Dorsolateral prefrontal cortex (tissue), 122 donors: ENCODE measurements at places on chromosomes 7 and 10. TPM values are rescaled to one million over a fixed set of nuclear protein-coding genes. Genes with fewer than 3 reads are reported as not detected.

DNA sequence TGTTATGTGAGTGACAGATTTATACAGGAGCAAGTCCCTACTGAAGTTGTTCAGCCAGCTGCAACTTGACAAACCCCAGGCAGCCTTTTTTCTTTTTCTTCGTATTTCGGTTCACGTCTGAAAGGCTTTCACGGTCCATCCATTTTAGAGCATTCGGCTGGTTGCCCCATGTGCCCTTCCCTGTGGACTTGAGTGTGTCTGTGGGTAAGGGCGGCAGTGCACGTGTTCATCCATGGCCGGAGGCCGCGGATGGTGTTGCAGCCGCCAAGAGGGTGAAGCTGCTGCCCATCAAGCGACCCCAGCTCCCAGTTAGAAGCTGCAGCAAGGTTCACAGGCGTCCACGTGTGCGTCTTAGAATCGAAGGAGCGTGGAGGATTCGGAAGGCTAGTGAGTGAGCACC lies 35.9 kb downstream of the PPP2R2D start:
- no peak for DNase-seq

Gene MBL2
- total RNA-seq = not detected

GRCh38 chr7:44315301-44315903 lies 10.0 kb downstream of the CAMK2B start:
- DNase-seq = no peak

DNA sequence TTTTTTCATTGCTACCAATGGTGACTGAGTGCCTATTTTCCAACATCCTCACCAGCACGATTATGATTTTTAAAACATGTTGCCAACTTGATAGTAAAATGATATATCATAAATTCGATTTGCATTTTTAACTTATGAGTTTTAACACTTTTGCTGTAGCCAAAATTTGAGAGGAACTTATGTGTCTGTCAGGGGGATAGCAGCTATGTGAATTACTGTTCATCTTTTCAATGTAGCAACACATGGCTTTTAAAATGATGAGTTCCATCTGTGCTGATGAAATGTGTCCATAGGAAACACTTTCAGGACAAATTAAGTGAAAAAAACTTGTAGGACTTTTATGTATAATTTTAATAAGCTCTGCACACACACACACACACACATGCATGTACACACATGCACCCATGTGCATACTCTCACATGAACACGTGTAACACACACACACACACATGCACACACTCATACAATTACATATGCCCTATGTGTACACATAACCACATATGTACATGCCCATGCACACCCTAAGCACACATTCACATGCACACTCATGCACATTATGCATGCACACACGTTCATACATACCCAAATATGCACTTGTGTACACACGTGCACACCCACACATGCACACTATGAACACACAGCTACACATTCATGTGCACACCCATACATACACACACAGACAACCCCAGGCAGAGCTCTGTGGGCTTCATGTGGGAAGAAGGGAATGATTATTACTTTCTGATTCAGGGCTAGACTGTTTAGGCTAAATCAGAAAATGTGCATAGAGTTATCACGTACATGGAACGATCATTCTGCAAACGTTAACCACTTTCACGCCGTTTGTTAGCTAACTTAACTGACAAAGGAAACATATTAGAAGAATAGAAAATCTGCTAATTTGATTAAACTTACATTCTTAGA lies 68.9 kb downstream of the C10orf143 start:
- DNase-seq = no peak

Gene TRIM73
- 14.7 TPM for total RNA-seq

Gene CALN1
- total RNA-seq = 51.6 TPM

Gene ADAM8
- total RNA-seq = 6.7 TPM

Gene LDB3
- 22.9 TPM for total RNA-seq

Gene OR2A42
- not detected for total RNA-seq

DNA sequence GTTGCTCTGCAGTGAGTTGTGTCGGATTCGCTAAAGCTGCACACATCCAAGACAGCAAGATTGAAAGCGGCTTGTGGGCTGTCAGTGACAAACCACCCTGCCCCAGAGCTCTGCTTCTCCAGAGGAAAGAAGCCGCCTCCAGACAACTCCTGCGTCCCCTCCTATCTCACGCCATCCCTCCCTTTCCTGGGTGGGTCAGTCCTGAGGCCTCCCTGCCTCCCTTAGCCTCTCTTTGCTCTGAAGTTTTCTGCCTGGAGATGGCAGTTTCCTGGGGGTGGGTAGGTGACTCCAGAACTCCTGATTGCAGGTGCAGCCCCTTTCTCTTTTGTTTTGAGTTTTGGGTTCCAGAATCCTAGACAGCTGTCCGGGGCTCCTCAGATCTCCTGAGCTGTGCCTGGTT lies 78.7 kb downstream of the EMX2 start:
- DNase-seq = no peak
